ENCODE measurements at places on chromosomes 3 and 15.

GRCh38 chr3:135081856-135082434 lies 286.9 kb downstream of the EPHB1 start:
- no peak for DNase-seq

DNA sequence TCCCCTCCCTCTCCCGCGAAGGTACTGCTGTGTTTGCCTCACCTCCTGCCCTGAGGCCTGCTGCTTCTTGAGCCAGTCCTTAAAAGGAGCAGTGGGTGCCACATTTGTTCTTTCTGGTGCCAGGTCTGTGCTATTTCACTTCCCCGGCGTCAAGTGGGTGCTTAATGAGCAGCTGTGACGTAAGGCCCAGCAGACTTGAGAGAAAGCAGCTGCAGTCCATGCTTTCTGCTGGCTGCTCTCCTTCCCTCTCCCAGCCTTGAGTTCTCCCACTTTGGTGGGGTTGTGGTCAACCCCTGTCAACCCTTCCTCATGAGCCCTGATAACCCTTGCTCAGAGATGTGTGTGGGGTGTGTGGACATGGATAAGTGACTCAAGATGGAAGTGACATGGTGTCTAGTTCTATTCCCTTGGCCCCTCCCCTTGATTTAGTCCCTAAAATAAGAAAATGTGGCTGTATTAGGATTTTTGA lies 6.9 kb downstream of the INAFM2 start:
- DNase-seq, result peak; percentile 45

GRCh38 chr3:178761461-178761860 lies 225.2 kb downstream of the KCNMB2 start:
- no peak for DNase-seq

DNA sequence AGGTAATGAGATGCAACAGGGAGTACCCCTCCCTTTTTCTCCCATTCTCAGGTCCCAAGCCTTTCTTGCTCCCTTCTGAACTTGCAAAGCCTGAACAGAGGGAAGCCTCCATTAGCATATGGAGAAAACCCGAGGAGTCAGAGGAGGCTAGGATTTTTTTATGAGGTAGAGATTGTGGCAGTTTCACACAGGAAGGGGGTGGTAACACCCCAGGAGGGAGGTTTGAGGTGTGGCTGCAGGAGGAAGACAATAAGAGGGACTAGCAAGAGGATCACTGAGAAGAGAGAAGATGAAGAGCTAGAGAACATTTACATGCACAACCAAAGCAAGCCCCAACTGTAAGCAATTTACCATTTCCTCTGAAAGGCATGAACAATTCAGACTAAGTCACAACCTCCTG lies 322.7 kb downstream of the SV2B start:
- no peak for DNase-seq

- no peak for DNase-seq
These were observed 35.7 kb downstream of the CCDC80 start for GRCh38 chr3:112605285-112605684.

- DNase-seq, result no peak
These were observed 94.6 kb downstream of the FOXP1 start for GRCh38 chr3:71488882-71489281.

DNA sequence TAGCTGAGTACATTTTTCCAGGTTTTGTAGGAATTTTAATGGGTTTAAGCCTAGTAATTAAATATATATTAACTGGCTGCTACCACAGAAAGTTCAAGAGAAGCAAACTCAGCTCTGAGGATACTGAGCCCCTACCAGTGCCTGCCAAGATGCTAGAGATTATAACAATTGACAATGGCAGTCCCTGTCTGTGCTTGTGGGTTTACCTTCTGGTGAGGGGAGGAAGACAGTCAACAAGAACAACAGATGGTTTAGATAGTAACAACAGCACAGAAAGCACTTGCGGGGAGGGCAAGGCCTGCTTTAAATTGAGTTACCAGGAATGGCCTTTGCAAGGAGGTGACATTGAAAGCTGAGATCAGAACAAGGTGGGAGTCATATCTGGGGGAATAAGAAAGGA lies 56.6 kb upstream of the ARHGEF3 start:
- no peak for DNase-seq

DNA sequence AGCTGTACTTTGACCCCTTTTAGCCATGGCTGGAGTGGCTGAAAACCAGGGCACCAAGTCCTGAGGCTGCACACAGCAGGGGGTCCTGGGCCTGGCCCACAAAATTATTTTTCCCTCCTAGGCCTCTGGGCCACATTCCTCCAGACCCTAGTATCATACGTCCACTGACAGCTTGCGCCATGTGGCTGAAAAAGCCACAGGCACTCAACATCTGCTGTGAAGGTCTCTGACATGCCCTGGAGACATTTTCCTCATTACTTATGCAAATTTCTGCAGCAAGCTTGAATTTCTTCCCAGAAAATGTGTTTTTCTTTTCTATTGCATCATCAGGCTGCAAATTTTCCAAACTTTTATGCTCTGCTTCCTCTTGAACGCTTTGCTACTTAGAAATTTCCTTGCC lies 239.0 kb downstream of the SQOR start:
- DNase-seq, result no peak

DNA sequence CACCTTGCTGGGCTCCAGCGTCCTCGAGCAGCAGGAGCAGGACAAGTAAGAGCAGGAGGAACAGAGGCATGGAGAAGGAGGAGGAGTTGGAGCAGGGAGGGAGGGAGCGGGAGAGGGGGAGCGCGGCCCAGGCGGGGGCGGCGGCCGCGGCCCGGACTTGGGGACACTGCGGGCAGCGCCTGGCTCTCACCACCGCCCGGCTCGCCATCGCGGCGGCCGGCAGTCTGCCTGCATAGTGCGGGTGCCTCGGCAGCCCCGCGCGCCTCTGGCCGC lies 440 bp downstream of the DCBLD2 start:
- peak; percentile 52 for DNase-seq

DNA sequence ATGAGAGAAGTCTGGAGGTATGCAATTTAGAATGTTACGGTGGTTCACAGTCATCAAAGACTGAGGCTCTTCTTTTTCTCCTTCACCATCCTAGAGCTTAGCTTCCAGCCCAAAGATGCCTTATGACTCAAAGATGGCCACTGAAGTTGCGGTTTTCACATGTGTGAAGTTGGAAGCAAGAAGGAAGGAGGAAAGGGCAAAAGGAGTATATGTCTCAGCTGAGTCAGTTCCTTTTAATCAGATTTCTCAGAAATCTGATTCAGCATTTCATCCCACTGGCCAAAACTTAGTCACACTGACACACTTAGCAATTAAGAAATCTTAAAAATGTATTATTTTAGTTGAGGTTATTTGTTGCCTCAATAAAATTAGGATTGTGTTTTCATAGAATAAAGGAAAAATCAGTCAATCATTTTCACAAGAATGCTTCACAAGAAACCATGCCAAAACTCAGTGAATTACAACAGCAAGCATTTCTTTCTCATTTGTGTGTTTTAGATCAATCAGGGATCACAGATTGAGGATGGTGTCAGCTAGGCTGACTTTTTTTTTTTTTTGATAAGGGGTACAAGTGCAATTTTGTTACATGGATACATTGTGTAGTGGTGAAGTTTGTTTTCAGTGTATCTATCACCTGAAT lies 211.1 kb upstream of the GADL1 start:
- no peak for DNase-seq

Measured in substantia nigra (tissue), 51 donors.